ENCODE measurements at places on chromosomes 5 and 9. TPM values are rescaled to one million over a fixed set of nuclear protein-coding genes. Genes with fewer than 3 reads are reported as not detected.
A peak's percentile ranks its signal among the peaks of the same experiment; 100 is the strongest.

Gene OLFML2A
- 9.9 TPM for polyA plus RNA-seq

GRCh38 chr5:38284384-38284783 is 26.0 kb downstream of the EGFLAM start:
- DNase-seq = no peak

DNA sequence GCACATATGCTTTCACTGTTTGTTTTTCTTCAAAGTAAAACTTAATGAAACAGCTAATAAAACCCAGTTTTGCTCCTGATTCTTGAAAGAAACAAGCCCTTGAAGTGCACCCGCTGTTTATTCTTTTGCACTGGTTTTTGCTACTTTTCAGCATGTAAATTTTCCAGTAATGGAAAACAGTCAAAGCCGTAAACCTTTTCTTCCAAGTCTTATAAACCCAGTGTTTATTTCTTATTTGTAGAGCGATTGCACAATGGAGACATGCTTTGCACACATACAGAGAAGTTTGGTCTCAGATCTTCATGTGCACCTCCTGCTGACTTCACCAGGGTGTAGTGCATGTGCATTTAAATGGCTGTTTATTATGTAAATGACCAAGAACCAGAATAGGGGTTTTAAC is 51.8 kb downstream of the ATG10 start:
- DNase-seq = no peak

Gene C5orf58
- not detected for polyA plus RNA-seq

DNA sequence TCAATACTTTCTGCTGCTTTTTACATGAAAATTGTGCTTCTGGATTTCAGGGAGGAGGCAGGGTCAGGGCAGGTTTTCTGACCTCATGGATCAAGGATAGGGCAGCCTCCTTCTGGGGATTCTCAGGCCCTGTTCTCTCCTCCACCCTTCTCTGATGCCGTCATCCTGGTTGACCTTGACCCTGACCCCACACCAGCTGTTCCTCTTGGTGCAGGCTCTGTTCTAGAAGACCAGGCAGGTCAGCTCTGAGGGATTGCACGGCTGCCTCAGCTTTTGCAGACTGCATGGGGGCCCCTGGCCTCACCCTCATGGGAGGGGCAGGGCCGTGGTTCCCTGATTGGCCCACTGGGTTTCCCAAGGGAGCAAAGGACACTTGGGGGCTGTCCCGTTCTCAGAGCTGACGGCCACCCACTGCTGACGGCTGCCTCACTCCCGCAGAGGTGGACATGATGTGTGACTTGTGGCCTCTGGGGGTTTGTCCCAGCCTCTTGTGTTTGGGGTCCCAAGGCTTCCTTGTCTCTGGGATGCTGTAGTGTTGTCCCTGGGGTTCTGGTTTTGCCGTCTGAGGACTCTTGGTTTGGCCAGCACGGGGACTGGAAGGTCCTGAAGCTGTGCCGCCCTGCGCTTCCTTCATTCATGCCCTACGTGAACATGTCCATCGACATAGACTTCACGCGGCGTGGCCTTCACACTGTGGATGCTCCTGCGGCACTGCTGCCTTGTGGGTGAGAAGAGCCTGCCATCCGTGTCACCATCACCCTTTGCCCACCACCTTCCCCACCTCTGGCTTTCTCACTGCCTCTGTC is 34.5 kb downstream of the CEP72 start:
- DNase-seq = no peak

DNA sequence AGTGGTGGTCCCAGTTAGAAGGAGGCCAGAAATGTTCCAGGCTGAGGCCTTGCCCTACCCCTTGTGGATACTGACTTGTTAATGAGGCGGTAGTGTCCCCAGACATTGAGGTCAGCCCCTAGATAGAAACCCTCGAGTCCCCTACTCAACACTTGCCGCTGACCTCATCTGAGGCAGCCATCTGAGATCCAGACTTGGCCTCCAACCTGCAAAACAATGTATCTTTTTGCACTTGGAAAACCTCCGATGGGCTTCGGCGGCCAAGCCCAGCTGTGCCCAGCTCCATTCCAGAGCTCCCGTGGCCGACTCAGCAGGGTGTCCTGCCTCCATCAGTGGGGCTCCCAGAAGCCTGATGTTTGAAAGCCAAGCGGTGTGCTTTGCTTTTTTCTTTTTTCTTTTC is 122.1 kb downstream of the WNK2 start:
- DNase-seq = no peak

Gene UBE2QL1
- 11.4 TPM for polyA plus RNA-seq

- no peak for DNase-seq
Observed at GRCh38 chr5:98795243-98795642, 21.8 kb downstream of the RGMB start.

GRCh38 chr5:763998-764781 is 20.3 kb downstream of the ZDHHC11B start:
- DNase-seq = peak; percentile 60

DNA sequence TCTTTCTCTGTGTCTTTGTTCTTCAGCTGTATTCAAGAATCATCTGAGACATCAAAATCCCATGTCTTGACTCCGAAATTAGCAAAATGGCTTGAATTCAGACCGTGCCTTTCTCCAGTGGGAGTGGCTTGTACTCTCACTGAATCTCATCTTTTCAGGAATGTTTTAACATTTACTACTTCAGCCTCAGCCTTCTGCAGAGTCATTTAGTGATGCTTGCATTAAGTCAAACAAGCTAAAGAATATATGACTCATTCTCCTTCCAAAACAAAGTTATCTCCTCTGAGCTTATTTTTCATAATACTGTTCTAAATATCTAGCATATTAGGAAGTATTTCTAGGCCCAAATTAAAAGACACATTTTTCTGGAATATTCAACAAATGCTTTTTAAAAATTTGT is 205.3 kb downstream of the CDH10 start:
- no peak for DNase-seq

Gene SLC12A7
- 66.3 TPM for polyA plus RNA-seq

Gene BTNL8
- not detected for polyA plus RNA-seq

- DNase-seq = peak; percentile 61
Observed at GRCh38 chr9:122122903-122123632, 30.0 kb upstream of the TTLL11 start.

GRCh38 chr5:74491586-74491985 is 148.9 kb downstream of the ENC1 start:
- no peak for DNase-seq

DNA sequence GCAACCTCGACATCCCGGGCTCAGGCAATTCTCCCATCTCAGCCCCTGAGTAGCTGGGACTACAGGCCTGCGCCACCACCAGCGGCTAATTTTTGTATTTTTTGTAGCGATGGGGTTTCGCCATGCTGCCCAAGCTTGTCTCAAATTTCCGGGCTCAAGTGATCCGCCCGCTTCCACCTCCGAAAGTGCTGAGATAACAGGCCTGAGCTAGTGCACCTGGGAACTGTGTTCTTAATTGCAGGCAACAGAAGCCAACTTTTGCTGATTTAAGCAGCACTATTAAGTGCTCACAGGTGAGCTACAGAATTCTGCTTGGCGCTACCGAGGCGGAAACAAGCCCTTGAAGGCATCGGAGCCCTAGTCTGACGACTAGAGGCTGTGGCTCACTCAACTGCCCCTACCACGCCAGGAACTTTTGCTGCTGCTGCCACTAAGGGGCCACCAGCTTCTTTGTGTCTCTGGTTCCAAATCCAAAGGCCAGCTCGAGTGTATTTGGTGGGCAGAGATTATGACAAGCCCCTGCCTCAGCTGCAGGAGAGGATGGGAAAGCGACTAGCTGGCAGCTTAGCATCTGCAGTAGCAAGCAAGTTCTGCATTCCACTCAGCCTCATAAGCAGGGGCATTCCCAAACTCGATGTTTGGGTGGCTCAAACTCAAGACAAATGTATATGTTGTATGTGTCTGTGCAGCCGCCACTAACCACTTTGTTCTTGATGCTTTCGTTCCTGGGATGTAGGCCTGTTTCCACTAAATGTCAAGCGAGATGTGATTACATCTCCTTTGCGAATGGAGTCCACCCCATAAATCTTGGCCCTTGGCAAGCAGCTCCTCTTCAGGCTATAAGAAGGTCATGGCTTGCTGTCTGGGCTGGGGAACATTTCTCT is 10.6 kb upstream of the HMCN2 start:
- no peak for DNase-seq

Gene PCSK5
- 1.3 TPM for polyA plus RNA-seq

DNA sequence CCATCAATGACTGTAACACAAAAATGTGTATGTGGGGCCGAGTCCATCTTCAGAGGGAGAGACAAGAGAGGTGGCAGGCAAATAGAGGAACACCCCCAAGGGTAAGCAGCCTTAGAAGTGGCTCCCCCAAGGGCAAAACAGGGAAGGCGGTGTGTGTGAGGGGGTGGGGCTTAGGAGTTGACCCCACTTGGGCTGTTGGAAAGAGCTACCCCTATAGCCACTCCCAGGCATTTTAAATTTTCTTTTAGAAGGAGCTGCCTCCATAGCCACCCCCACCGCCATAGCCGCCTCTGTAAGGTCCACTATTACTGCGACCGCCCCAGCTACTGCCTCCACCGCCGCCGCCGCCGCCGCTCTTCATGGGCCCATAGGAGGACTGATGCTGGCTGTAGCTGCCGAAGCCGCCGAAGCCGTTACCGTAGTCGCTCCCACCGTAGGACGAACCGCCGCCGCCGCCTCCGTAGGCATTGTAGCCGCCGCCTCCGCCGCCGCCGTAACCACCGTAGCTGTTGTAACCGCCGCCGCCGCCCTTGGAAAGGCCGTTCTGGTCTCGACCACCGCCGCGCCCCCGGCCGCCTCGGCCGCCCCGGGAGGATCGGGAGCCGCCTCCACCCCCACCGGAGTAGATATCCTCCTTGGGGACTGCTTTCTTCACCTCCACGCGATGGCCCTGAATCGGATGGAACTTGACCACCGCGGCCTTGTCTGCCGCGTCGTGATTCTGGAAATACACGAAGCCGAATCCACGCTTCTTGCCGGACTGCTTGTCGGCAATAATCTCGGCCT is 1.1 kb downstream of the HNRNPA0 start:
- DNase-seq = peak; percentile 70

DNA sequence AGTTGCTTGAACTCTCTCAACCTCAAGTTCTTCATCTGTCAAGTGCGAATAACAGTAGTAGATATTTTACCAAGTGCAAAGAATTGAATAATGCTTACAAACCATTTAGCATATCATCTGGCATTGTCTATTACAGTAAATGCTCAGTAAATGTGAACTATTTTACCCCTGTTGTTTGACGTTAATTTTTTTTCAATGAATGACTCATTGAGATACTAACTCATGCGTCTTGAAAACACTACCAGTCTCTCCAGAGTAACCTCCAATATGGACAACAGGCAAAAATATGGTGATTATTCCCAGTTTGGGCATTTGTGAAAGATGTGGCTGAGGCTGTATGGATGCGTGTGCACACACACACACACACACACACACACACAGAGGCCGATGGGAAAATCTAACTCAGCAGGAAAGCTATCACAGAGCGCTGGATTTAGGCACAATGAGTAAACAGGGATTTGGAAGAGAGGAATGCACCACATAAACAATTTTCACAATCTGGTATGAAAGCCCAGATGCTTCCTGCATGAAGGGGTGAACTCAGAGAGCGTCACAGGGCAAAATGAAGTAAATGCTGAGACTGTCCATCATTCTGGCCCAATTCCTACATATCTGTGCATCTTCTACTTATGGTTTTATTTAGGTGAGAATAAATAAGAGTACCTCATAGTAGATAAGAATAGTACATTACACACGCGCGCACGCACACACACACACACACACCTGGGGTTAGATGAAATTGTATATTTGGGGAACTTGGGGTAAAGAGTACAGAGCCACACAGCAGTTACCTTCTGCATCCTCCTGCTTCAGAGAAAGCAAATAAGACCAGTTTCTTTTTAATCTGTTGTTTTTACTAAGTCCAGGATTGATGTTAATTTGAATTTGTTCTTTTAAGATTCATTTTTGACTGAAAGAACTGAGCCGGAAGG is 128.7 kb downstream of the PALM2AKAP2 start:
- DNase-seq = no peak

DNA sequence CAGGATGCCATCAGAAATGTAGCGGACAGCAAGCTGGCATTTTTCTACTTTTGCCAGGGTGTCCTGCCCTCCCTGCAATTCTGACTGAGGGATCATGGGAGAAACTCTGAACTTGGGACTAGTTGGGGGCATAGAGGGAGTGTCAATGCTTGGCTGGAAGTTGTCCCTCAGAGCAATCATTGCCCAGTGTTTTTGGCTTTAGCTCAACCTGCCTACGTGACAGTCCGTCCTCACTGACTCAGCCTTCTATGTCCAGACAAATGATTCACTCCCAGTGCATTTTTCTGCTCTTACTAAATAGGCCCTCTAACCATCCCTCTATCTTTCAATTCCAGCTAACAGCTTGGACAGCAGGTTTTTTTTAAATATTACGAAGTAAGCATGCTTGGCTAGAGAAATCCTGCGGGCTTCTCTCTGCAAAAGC is 627.4 kb downstream of the TLR4 start:
- DNase-seq = peak; percentile 37

Gene NDUFS4
- polyA plus RNA-seq = 209 TPM

Gene FREM1
- 0.29 TPM for polyA plus RNA-seq

Gene PCDHB13
- 1.5 TPM for polyA plus RNA-seq

Gene EQTN
- not detected for polyA plus RNA-seq

Gene BRD9
- polyA plus RNA-seq = 19.5 TPM

DNA sequence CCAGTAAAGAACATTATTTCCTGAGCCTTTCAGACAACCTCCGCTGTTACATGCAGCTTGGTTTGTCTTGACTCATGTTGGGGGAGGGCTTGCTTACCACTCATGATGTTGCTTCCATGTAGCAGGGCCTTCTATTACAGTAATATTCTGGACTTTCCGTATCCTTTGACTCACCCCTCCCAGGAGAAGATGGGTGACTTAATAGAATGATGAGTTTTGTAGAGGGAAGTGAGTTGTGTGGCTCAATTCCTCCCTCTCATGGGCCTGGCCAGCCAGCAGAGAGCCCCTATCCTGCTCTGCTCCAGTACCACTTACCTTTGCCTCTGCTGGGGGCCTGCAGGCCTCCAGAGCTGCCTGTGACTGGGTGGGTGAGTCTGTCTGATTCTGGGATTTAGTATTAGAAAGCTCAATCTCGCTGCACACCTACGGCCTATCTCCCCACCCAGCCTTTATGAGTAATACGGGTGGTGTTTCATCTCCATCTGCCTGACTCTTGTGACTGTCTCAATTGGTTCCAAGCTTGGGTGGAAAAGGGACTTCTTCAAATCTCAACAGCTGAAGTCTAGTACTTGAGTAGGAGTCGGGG is 52.6 kb upstream of the KLF9 start:
- no peak for DNase-seq

- DNase-seq = peak; percentile 52
Observed at GRCh38 chr5:38556088-38556598, 303 bp downstream of the LIFR start.

Gene CSF1R
- 5.0 TPM for polyA plus RNA-seq

GRCh38 chr5:99061299-99061698 is 132.5 kb upstream of the CHD1 start:
- DNase-seq = no peak
